IPS-NIHi11 (cell line): ENCODE measurements at places on chromosomes 7 and 10.

- DNase-seq: no peak
These were observed 4.1 kb downstream of the LAMB1 start for GRCh38 chr7:107998660-107999480.

GRCh38 chr10:121104476-121105111, 253.4 kb downstream of the WDR11 start:
- peak; percentile 43 for DNase-seq

DNA sequence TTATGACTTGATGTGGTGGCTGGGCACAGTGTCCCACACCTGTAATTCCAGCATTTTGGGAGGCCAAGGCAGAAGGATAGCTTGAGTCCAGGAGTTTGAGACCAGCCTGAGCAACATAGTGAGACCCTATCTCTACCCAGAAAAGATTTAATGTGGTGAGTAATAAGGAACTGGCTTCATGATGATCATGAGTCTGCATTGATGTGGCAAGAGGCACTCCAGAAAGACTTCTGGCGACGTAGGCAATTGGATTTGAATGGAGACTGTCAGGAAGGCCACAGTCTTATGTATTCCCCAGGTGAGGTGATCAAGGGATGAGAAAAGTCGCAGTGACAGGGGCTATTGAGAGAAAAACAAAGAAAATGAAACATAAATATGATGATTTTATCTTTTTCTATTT, 138.0 kb downstream of the CACNB2 start:
- no peak for DNase-seq

- no peak for DNase-seq
These were observed 59.9 kb upstream of the EFCAB10 start for GRCh38 chr7:105640956-105641810.

- DNase-seq: no peak
These were observed 33.3 kb upstream of the ARHGAP22 start for GRCh38 chr10:48638158-48638557.

- no peak for DNase-seq
These were observed 131.1 kb downstream of the CNNM2 start for GRCh38 chr10:103049237-103049636.

DNA sequence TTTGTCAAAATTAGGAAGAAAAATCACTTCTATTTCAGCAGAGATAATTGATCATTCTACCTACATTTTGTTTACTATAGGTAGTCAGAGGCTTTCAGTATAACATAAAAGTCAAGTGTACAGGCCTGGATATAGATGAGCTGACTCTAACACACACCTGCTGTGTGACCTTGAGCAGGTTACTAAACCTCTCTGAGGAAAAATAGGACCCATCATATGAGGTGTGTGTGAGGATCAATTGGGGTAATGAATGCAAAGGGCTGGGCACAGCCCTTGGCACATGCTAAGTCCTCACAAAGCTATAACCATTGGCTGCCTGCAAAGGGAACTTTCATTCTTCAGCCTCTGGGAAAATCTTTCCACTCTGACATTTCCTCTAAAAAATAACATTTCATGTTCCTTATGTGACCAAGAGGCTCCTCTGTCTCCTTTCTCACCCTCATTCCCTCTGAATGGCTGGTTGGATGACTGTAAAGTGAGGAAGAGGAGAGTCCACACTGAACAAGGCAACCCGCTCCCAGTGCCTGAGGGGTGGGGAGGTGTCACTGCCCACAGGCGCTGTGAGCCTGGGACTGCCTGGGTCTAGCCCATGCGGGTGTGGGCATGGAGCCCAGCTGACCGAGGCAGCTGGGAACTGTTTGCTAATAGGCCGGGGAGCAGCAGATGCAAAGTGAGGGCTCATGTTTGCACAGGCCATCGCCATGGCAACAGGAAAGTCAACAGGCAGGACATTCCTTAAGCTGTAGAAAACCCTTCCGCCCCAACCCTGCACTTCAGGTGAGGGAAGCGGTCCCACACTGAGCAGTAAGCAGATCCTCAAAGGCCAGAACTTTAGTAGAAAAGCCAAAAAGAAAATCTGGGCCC, 36.8 kb downstream of the MYOF start:
- DNase-seq: peak; percentile 96

DNA sequence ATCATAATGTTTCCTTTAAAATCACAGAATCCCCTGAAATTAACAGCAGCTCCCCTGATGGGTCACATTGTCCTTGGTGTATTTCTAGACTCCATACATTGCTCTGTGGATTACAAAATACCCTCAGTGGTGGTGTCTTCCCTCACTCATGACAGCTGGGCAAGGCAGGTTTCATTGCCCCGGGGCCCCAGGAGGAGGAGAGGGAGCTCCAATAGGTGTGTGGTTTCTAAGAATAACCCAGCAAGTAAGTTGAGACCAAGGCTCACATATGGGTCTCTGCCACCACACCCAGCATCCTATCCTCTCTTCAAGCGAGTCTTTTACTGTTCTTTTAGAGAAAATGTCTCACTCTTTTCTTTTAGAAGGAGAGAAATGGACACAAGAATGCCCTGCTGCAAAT, 63.6 kb downstream of the PKD1L1 start:
- DNase-seq: no peak

DNA sequence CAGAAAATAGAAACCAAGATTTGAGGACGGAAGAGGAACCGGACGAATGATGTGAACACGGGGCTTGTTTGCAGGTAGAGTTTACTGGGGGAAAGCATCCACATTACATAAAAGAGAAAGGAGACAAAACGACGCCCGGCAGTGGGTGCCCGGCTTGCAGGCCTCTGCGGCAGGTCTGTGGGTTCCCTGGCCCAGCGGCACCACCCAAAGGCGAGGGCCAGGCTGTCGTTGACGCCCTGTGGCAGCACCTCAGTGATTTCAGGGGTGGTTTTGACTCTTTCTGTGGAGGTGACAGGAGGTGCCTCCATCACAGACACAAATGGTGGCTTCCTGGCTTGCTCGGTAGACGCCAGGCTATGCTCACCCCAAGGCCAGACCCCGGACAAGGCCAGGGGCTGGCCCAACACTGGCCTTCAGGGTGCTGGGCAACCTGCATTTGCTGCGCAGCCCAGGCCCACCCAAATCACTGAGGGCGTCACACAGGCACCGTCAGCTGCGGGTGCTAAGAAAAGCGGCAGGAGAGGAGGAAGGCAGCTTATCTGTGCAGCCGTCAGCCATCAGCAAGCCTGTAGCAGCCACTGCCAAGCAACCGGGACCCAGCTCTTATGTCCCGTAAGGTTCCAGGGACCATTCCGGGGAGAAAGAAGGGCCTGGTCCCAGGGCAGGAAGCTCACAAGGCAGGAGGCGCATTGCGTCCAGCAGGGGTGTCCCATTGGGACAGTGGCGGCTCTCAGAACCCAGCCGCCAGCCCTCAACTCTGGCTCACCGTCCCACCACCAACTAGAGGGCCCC, 230.3 kb downstream of the PTPRN2 start:
- DNase-seq: no peak

DNA sequence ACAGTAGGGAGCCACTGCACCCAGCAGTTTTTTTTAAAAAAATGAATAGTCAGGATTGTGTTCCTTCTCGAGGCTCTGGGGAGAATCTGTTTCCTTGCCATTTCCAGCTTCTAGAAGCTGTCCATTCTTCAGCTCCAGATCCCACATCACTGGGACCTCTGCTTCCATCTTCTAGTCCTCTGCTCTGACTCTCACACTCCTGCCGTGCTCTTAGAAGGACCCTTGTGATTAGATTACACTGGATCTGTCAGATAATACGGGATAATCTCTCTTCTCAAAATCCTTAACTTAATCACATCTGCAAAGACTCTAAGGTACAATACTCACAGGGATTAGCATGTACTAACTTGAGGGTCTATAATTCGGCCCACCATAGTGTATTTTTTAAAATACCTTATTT, 158.9 kb upstream of the SP4 start:
- no peak for DNase-seq

DNA sequence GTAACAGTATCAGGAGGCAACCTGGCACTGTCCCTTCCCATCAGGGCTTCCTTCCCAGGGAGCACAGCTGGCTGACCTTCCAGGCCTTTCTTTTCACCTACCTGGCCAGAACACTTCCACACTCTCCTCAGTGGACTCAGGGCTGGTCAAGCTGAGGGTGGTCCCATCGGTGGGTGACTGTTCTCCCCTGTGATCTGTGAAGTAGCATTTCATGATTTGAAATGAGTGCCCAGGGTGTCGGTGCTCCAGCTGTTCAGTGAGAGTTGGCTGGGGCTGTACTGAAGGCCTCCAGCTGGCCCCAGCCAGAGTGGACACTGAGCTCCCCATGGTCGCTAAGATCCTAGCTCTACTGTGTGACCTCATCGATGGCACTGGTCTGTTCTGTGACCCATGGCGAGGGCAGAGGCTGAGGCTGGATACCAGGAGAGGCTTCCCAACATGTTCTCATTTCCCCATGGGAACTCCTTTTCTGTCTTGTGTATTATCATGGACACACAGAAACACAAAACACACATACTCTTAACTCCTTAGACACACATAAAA, at the start of gene FAM170B:
FAM170B (minus strand) TSS at position 316 of the 543 bp plus-strand sequence; CDS start at position 213, 103 bp downstream.
- DNase-seq: no peak

- DNase-seq: peak; percentile 94
These were observed 2.8 kb downstream of the ASIC3 start for GRCh38 chr7:151051108-151051507.

DNA sequence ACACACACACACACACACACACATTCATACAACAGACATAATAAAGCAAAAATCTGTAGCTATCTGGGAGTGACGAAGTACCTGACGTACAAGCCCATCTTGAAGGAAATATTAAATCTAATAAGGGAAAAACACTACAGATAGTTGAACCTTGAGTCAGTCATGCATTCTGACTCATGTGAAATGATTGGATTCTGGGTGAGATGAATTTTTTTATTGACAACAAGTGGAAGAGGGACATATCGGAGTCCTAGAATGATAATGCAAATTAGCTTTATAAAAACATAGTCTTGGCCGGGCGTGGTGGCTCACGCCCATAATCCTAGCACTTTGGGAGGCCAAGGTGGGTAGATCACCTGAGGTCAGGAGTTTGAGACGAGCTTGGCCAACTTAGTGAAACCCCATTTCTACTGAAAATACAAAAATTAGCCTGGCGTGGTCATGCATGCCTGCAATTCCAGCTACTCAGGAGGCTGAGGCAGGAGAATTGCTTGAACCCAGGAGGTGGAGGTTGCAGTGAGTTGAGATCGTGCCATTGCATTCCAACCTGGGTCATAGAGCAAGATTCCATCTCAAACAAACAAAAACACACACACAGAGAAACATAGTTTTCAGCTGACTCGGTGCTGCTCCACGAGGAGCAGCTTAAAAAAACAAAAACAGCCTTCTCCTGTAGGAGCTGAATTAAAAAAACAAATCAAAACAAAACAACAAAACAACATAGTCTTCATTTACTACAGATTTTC, 154.4 kb upstream of the MKLN1 start:
- DNase-seq: no peak

GRCh38 chr10:94288361-94289101, 74.2 kb downstream of the NOC3L start:
- DNase-seq: no peak

- DNase-seq: no peak
These were observed 13.6 kb upstream of the GPR37 start for GRCh38 chr7:124779194-124779593.

- DNase-seq: no peak
These were observed 164.6 kb upstream of the C1GALT1 start for GRCh38 chr7:7017707-7018280.

GRCh38 chr10:125193306-125193877, 33.0 kb upstream of the CTBP2 start:
- peak; percentile 46 for DNase-seq

DNA sequence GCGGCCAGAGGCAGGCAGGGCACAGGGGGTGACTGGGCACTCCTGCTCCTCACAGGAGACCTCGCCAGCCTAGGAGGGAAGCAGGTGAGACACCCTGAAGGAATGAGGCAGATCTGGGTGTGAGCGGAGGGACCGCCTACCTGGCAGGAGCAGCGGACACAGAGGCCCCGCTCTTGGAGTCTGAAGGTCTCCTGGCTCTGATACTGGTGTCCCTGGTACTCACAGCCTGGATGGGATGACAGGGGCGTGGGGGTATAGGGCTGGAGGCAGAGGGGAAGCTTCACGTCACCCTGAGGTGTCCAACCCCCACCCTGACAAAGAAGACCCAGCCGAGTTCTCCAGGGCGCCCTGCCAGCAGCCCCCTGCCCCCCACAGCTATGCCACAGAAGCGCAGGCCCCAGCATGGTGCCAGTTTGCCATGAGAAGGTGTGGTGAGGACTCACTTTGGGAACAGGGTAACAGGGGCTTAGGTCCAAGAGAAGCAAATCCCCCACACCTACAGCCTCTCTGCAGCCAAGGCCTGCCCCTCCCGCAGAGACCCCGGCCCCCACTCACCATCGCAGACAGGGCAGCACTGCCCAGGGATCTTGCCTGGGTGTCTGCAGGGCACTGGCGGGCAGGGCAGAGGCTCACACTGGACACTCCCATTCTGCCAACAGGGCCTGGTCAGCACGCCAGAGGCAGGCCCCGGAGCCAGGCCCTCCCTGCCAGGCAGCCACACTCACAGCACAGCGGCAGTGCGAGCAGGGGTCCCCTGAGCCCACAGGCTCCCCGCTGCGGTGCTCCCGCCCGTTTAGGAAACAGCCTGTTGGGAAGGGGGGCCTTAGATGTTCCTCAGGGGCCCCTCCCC, 17.0 kb downstream of the KCP start:
- no peak for DNase-seq

DNA sequence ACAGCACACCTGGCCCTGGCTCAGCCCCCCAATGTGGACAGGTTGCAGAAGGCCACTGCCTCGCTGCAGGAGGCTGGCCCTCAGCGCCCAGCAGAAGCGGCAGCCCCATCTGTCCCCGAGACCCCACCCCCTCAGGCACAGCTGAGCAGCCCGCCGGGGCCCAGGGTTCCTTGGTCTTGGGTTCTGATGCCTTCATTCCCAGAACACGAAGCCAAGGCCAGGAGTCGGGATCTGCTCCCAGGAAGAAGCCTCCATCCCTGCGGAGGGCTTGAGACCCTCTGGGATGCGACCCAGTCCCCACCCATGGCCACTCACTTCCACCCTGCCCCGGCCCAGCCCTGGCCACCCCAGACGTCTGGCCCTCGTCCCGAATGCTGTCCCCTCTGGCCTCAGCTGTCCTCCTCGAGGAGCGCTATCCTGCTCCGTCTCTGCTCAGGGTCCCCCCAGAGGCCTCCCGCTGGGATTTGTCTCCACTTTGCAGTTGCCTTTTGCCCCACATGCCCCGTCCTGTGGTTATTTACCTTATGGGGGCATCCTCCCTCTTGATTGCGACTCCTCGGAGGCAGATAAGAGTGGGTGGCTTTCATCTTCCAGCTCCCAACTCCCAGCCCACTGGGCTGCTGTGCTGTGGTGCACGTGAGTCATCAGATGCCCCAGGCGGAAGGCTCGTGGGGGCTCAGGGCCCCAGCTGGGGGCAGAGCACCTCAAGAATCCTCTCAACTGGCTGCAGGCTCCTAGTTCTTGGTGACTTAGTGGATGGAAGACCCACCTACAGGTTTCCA, 97.5 kb downstream of the MKI67 start:
- DNase-seq: no peak

DNA sequence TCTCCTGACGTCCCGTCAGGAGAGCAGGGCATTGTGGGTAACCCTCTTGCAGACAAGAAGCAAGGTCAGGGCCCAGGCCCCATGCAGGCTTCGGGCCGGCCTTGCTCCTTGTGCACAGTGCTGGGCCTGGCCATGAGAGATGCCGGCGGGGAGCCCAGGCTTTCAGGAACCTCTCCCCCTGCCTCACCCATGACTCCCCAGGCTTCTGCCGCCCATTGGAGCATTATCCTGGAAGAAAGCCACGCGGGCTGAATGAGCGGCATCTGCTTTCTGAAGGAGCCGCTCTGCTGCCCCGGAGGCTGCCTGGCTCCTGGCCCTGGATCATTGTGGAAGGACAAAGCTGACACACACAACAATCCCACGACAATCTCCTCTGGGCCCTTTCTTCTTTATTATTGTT, 233.5 kb downstream of the TCF7L2 start:
- no peak for DNase-seq
